Activated CD8-positive, alpha-beta memory T cell treated with anti-CD3 and anti-CD28 coated beads for 48 hours (primary cell): ENCODE measurements at places on chromosomes 2 and 18.

GRCh38 chr2:191218292-191218898, 26.8 kb upstream of the MYO1B start:
- DNase-seq, result no peak

- no peak for DNase-seq
Measured at GRCh38 chr2:226693521-226693920, 106.1 kb downstream of the IRS1 start.

GRCh38 chr18:58793361-58793760, 71.3 kb upstream of the ZNF532 start:
- no peak for DNase-seq

DNA sequence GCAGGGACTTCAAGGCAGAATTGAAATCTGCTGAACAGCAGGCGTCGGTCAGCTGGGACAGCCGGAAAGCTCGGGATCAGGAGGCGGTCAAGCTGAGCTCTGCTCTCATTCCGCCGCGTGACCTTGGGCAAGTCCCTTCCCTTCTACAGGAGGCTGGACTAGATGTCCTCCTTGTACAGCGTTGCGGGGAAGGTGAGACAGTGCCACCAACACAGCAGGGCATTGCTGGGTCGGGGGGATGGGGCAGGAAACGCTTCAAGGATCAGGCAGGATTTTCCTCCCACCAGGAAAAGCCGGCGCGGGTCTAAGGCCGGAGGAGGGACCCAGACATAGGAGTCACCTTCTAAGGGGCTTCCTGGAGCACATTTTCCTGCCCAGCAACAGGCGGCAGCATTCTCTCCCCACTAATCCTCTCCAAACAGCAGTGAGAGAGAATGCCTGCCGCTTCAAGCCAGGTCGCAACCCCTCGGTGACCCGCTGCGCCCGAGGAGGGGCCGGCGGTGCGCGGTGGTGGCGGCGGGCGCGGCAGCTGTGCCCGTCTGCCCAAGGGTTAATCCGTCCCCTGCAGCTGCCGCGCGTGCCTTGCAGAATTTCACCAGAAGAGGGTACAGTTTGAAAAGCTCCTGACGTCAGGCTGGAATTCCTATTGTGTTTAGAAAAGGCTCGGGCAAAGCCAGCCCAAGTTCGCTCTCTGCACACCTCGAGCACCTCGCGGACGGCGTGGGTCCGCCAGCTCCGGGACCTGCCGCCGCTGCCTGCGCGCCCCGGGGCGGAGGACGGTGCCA, at the start of gene KCNF1:
Gene KCNF1 (plus strand): TSS at position 644 of the 785 bp plus-strand sequence. CDS start 493 bp downstream, outside the sequence.
- no peak for DNase-seq

- DNase-seq, result no peak
Measured at GRCh38 chr2:72673279-72673678, 152.6 kb downstream of the EXOC6B start.

- no peak for DNase-seq
Measured at GRCh38 chr18:51442012-51442411, 244.5 kb upstream of the MEX3C start.

- DNase-seq, result no peak
Measured at GRCh38 chr2:169746240-169746639, 12.6 kb downstream of the KLHL23 start.

GRCh38 chr2:144310889-144311608, 208.9 kb downstream of the ZEB2 start:
- DNase-seq, result no peak

DNA sequence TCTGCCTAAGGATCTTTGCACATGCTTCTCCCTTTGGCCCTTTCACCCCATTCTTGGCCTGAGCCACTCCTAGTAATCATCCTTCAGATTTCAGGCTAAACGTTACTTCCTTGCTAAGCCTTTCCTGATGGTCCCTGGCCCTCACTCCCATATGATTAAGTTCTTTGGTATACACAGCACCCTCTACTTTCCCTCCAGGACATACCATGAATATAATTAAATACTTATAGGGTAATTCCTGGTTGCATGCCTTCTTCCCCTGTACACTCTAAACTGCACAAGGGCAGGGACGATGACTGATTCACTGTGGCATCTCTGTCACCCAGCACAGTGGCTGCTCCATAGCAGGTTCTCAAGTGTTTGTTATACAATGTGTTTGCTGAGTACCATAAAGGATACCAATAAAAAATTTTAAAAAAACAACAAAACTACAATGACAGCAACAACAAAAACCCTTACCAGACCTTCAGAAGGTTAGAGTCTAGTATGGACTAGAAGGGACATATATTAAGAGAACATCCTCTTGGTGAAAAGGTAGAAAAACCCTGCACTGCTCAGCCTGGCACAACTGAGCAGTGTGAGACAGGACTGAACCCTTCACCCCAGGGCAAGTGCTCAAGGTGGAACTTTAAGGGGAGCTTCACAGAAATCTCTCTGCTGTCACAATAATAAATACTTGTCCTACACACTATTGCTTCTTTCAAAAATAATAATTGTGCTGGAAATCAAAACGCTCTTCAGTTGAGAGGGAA, 76.2 kb downstream of the AAK1 start:
- DNase-seq, result no peak

GRCh38 chr2:29759360-29759759, 162.0 kb downstream of the ALK start:
- DNase-seq, result no peak

GRCh38 chr2:28557389-28558131, 61.7 kb downstream of the PLB1 start:
- DNase-seq, result no peak

DNA sequence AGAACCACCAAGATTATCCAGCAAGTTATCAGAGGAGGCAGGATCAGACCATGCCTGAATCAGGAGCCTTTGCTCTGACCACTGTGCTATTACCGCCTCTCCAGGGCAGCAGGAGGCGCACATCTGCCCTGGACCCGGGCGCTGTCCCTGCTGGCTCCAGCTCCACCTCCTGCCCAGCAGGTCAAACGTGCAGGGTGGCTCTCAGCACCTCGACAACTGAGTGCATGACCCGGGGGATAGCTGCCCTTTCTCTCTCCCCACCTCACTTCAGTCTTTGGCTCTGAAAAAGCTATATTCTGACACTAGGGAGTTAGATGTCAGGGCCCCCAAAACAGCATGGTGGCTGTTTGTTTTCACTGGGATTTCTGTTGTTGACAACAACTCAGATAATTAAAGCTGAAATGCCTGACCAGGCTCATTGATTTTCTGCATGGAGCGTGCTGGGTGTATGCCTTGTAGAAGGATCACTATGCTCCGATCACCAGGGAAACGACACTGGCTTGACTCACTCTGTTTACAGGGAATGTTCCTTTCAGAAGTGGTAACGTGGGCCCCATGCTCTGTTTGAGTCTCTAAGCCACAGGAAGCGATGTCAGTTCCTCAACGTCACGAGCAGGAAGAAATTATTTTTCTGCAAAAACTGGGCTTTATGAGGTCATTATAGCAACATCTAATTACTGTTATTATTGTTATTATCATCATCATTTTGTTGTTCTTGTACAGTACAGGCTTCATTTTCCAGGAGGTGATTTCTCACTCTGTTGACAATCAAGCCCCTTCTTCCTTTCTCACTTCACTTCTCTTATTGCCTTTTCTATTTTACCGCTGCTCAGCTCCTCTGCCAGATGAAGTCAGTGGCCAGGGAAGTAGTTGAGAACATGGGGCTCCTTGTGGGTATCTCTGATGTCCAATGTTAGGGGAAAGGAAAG, 125.6 kb downstream of the PLB1 start:
- no peak for DNase-seq

GRCh38 chr2:239322416-239323086, 78.3 kb downstream of the HDAC4 start:
- DNase-seq, result no peak

- no peak for DNase-seq
Measured at GRCh38 chr2:24047703-24048033, 477 bp upstream of the WDCP start.

GRCh38 chr18:49692906-49693716, 120.2 kb downstream of the ACAA2 start:
- no peak for DNase-seq

DNA sequence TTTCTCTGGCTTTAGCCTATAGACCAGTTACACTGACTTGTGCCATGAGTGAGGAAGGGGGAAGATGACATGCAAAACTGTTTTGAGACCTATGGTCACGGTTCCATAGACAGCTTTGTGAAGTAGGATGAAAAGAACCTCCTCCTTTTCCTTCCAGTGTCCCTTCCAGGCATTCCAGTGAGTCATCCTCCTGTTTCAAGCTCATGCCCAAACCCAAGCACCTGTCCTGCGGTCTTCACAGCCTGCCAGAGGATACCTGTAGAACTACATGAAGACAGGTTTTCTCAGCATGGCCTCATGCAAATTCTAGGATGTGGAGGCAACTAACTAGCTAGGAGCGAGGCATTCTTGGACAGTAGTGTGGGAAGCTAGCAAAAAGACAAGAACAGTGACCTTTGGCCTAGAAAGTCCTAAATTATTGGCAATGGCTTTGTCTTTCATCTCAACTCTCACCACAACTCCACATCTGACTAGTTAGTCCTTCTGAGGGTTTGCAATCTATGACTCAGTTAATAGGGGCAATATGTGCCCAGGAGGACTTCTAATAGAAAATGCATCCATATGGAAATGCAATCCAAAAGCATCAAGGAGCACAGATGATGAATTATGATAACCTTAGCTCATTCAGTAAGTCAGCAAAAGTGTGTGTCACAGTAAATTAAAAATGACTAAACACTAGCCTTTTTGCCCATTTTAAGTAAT, 154.7 kb downstream of the RBM43 start:
- DNase-seq, result no peak

DNA sequence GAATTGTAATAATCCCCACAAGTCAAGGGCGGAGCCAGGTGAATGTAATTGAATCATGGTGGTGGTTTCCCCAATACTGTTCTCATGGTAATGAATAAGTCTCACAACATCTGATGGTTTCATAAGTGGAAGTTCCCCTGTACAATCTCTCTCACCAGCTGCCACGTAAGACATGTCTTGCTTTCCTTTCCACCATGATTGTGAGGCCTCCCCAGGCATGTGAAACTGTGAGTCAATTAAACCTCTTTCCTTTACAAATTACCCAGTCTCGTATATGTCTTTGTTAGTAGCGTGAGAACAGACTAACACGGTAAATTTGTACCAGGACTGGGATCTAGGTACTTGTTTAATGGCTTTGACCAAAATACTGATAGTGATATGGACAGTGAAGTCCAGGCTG, 744.3 kb upstream of the REG3G start:
- no peak for DNase-seq

GRCh38 chr18:76621782-76622495, 126.9 kb upstream of the ZNF516 start:
- DNase-seq, result no peak

GRCh38 chr2:85780316-85781012, 26.7 kb downstream of the ATOH8 start:
- DNase-seq, result no peak

GRCh38 chr2:105929516-105929915, 184.8 kb downstream of the NCK2 start:
- DNase-seq, result no peak

DNA sequence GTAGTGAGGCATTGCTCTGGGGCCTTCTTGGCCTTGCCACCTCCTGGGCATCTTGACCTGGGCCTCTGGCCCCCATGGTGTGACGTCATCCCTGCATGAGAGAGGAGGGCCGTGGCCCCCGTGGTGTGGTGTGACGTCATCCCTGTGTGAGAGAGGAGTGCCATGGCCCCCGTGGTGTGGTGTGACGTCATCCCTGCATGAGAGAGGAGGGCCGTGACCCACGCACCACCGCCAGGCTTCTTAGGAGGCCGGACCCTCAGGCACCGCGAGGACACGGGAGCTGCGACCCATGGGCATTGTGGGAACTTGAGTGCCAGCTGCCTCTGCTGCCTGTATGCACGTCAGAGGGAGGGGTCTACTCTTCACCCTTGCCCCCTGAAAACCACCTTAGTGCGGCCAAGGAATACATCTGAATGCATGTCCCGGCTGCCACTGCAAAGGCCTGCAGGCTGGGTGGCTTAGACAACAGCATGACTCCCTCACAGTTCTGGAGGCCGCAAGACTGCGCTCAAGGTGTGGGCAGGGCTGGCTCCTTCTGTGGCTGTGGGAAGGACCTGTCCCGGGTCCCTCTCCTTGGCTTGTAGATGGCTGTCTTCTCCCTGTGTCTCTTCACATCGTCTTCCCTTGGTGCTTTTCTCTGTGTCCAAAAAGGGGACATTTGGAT, 20.8 kb upstream of the OTOS start:
- no peak for DNase-seq

DNA sequence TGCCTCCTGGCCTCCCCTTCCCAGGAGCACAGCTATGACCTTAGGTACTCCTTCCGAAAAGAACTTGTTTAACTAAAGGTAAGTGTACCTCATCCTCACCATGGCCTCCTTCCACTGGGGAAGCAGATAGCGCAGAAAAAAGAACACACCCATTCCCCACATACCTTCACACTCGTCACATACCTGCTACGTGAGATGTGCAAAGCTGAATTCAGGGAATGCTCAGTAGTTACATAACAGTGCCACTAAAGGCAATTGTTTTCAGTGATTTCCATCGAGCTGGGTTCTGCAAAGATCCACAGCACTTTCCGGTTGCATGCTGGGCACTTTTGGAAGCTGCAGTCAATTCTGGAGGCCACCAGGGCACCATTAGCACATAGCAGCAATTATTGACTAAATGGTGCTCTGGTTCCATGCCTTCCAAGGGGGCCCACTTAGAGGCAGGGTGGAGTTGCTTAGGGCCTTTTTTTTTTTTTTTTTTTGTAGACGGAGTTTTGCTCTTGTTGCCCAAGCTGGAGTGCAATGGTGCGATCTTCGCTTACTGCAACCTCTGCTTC, 41.0 kb downstream of the PAX8 start:
- DNase-seq, result no peak

DNA sequence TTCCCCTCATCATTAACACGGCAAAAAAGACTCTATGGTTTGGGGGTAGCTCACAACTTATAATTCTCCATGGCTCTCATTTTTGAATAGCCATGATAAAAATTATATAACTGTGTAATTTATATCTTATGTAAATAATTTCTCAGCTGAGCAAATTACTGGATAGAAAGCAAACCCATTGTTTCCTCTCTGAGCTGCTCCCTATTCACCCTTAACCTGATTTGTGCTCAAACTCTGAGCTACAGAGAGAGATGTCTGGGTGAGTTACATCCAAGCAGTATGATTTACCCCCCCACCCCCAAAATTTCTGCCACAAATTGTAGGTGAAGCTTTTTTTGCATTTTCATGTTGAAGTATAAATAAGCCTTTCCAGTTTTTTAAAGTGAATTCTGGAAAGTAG, 123.7 kb downstream of the TFCP2L1 start:
- DNase-seq, result no peak
